ENCODE measurements at places on chromosomes 12 and 14.

- DNase-seq = no peak
Measured at GRCh38 chr12:24255920-24256665, 306.6 kb upstream of the SOX5 start.

DNA sequence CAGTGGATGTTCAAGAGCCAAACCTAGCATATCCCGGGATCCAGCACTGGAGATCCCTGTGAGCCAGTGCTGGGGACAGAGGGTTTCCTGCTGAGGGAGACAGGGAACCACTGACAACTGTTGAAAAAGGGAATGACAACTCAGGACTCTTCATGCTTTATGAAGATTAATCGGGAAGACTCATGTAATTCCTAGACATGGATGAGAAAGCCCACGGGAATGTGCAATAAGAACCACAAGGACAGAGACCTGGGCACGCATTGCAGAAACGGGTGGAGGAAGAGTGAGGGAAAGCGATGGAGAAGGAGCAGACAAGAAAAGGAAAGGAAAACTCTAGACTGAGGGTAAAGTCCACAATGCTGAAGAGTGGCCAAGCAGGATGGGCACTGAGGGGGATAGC lies 296.0 kb downstream of the PCNX1 start:
- peak; percentile 74 for DNase-seq

- no peak for DNase-seq
Measured at GRCh38 chr12:51374361-51374760, 16.8 kb downstream of the GALNT6 start.

- no peak for DNase-seq
Measured at GRCh38 chr12:120331390-120331789, 3.8 kb upstream of the PLA2G1B start.

Measured in fibroblast of skin of abdomen (primary cell).